ENCODE measurements at places on chromosomes 4 and X. TPM values are rescaled to one million over a fixed set of nuclear protein-coding genes. Genes with fewer than 3 reads are reported as not detected.

Gene NOCT
- 9.2 TPM for total RNA-seq

Gene PPEF2
- total RNA-seq, result not detected

Gene GABRB1
- 0.37 TPM for total RNA-seq

Gene RBM10
- 30.6 TPM for total RNA-seq

Gene MAGEA1
- not detected for total RNA-seq

- peak; percentile 44 for DNase-seq
Measured at GRCh38 chrX:64975491-64975890, 759 bp downstream of the ZC4H2 start.

DNA sequence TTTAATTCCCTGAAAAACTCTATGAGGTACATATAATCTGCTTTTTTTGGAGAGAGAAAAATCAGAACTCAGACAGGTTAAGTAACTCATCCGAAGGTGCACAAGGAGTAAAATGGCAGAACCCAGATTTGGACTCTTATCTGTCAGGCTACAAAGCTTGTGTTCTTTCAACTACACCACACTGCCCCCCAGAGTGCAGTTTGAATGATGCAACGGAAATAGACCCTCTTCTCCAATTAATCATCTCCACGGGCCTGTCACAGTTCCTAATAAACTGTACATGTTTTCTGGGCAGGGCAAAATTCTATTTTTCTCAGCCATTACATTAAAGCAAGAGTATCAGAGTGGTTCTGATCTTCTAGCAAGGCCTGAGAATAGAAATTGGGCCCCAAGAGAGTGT, 35.3 kb upstream of the DCX start:
- DNase-seq, result no peak

DNA sequence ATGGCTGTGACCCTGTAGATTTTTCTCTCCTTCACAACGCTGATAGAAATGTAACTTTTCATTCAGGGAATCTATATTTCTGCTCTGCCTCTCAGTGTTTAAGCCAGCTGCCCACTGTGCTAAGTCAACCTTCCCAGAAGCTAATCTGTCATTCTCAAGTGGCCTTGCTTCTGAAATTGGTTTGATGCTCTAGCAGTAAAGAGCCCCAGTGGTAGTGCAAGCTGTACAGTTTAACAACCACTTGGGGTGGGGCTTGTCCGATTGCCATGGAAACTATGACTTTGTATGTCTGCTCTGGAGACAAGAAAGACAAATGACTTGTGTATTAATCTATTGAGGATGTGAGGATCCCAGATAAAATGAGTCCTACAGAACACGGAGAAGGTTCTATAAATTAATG, 620.9 kb upstream of the GALNT7 start:
- no peak for DNase-seq

- DNase-seq, result no peak
Measured at GRCh38 chr4:154960476-154960875, 179.4 kb downstream of the RBM46 start.

DNA sequence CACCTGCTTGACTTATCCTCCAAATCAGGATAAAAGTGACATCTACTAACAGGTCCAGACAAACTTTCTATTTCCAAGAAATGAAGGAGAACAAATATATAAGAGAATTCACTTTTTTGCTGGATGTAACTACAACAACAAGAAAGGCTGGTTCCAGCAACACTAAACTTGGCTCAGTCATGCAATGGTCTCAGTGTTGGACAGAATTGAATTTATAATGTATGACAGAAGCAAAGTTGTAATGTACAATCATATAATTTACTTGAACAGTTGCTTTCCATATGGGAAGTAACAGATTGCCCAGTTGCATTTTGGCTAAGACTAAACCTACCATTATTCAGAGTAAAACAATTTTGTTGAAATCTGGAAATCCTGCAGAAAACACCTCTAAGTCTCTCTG, 183.3 kb upstream of the INTU start:
- no peak for DNase-seq

Data from left colon (tissue), 2 donors.